Naive thymus-derived CD4-positive, alpha-beta T cell (primary cell): ENCODE measurements at places on chromosomes 7 and 10.

DNA sequence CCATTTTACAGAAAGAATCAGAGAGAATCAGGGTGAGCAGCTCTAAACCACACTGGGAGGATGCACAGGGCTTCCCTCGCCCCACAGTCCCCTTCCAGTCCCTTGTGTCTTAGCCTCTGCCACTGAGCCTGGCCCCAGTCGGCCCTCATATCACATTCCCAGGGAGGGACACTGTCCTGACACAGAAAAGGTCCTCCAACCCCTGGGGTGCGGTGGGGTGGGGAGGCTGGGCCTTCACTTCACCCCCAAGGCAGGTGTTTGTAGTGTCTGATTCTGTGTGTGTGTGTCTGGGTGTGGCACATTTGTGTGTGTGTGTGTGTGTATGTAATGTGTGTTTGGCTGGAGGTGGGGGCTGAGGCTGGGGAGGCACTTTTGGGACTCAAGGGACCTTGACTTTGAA, 1.8 kb upstream of the KCP start:
- no peak for DNase-seq

GRCh38 chr7:117019786-117020590, 66.7 kb downstream of the ST7 start:
- DNase-seq: no peak

DNA sequence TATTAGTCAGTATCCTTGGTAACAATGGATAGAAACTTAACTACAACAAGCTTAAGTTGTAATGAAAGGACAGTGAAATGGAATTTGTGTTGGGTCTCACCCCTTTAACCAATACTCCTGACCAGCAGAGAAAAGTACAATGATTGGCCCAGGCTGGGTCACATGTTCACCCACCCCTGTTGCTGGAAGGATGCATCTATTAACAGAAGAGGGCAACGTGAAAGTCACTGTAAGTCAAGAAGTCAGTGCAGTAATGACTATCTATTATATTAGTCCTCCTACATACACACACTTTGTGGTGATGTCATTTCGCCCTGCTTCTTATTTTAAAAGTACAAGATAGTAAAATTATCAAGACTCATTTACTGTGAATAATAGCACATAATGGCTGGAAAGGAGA, 16.2 kb downstream of the PNLIPRP2 start:
- DNase-seq: no peak

DNA sequence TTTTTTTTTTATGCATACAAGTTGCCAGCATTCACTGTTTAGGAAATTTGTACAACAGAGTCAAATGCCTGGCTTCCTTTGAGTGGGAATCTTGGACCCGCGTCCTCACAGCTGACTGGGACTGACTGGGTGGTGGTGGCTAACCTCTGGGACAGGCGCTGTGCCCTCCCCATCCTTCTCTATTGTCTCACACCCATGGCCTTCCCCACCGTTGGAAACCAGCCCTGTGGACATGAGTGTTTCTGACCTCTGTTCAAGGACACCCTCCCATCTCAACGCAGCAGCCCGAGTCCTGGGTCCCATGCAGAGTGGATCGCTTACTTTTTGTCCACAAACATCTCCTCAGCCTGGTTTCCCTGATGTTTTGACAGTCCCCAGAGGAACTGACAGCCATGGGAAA, 125.1 kb upstream of the PPIF start:
- no peak for DNase-seq

- DNase-seq: no peak
These were observed 182.2 kb downstream of the WDR11 start for GRCh38 chr10:121033366-121033765.

DNA sequence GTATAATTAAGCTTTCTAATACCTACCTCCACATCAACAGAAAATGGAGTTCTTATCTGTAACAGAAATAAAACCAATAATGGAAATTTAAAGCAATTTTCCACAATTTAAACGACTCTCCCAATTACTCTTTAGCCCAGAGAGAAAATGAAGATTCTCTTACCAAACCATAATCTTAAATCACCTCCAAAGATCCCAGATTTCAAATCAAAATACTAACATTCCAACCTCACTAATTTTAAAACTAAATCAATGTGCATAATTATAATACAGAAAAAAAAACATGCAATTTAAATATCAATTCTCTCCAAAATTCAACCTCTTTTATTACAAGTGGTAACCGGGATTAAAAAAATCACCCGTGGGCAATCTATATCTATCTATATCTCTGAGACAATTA, 1.5 kb downstream of the HERC4 start:
- no peak for DNase-seq

GRCh38 chr10:124496150-124496549, 34.5 kb downstream of the LHPP start:
- DNase-seq: no peak

DNA sequence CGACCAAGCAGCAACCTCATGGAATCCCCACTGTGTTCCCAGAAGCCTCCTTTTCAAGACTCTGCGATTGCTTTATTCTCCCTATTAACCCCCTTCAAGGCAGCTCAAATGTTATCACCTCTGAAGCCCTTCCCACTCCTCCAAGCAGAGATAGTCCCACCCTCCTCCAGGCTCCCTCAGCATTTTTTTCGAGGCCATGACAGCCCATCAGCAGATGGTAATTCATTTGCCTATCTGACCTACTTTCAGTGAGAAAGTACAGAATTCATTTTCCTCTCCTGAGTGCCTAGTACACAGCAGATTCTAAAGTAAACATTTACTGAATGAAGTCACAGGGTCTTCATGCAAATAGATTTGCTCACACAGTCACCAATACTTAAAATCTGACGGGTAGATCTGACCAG, 47.8 kb downstream of the HERPUD2 start:
- DNase-seq: no peak

- DNase-seq: no peak
These were observed 59.9 kb upstream of the BTRC start for GRCh38 chr10:101294109-101294508.

DNA sequence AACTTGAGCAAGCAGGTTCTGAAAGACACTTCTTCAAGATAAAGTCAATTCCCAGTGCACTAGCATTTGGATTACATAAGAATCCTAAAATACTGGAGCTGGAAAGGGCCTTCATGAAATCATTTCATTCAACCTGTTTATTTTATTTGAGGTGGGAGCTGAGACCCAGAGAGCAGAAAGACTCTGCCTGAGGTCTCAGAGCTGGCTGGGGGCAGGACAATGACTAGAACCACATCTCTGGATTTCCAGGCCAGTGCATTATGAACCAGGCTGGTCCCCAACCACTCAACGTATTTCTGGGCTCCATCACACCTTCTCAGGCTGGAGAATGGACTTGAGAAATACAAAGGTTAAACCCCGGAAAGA, 8.4 kb downstream of the ANXA11 start:
- no peak for DNase-seq

DNA sequence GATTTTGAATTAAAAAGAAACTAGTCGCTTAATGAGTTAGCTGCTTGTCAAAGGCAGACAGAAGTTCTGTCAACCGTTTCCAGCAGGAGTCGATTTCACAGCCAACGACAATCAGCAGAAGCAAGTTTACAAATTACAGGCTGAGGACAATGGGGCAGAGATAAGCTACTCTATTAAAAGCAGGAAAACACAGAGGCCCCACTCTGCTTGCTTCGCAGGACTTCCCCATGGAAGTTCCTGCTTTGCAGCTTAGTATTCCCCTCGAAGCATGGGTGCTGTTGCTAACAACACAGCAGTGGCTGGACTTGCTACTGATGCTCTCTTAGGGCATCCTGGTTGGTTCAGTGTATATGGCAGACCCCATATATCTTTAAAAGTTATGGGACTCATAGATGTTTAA, 50.8 kb upstream of the KLF6 start:
- DNase-seq: no peak

- no peak for DNase-seq
These were observed 42.2 kb upstream of the CAPZA2 start for GRCh38 chr7:116820149-116820548.

GRCh38 chr10:80528185-80528700, 9.5 kb upstream of the SH2D4B start:
- no peak for DNase-seq

- DNase-seq: no peak
These were observed 673.0 kb upstream of the AUTS2 start for GRCh38 chr7:68925241-68925640.
